CD4-positive, alpha-beta T cell treated with Interleukin-15 for 1 hour (primary cell): ENCODE measurements at places on chromosomes 1 and 21.
A peak's percentile ranks its signal among the peaks of the same experiment; 100 is the strongest.

DNA sequence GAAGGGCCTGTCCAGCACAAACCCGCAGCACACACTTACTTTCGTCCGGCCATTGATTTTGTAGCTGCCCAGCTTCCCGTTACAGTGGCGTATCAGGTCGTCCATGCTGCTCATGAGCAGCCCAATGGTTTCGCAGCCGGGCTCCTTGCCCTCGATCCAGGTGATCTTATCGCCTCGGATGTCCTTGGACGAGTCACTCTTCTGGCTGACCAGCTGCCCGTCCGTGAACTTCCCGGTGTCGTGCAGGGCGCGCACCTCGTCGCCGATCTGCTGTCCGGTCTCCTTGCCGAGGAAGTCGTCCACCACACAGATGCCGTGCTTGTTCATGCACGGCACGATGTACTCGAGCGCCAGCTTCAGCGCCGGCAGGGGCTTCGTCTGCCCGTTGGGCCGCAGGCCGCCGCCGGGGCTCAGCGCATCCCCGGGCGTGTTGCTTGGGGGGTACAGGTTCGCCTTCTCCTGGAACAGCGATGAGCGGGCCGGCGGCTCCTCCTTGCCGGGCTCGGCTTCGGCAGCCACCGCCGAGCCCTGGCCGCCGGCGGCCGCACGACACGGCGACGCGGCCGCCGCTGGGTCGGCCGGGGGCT, 1.0 kb downstream of the EGLN1 start:
- peak; percentile 30 for DNase-seq

DNA sequence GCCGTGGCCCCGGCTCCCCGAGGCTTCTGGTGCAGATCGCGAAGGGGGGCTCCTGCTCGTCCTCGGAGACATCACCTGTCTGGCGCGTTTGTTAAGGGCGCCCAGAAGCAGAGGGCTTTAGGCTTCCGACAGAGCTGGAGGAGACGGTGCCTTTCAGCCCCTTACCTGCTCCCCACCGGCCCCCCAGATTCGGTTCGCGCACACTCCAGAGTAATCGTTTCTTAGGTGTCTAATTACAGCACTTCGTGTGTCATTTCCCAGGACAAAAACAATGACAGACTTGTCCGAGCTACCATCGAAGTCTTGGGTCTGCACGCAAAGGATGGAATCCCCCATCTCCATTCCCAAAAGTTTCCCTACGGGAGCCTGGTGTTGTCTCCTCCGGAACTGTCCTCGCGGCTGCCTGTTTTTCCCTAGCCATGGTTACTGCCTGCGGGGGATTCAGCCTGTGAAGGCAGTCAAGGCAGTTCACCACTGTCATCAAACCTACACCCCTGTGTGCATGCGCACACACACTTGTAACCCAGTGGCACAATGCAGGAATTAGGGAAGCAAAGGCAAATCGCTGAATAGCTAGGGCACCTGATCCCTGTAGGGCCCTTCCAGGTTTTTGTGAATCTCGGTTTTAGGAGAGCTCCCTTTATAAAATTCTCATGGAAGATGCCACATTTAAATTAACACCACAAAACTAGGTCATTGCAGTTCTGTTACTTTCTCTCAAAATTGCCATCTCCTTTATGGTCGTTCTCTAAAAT, 738 bp upstream of the CDC42BPA start:
- DNase-seq: no peak

GRCh38 chr1:201880928-201881571, 7.6 kb upstream of the SHISA4 start:
- DNase-seq: no peak

GRCh38 chr1:204356997-204357396, 2.7 kb downstream of the PLEKHA6 start:
- DNase-seq: no peak

- DNase-seq: no peak
Observed at GRCh38 chr21:45859762-45860357, 121.7 kb upstream of the COL6A1 start.

GRCh38 chr1:38273196-38273804, 226.7 kb upstream of the POU3F1 start:
- no peak for DNase-seq

- no peak for DNase-seq
Observed at GRCh38 chr1:85334962-85335361, 58.5 kb upstream of the BCL10 start.

DNA sequence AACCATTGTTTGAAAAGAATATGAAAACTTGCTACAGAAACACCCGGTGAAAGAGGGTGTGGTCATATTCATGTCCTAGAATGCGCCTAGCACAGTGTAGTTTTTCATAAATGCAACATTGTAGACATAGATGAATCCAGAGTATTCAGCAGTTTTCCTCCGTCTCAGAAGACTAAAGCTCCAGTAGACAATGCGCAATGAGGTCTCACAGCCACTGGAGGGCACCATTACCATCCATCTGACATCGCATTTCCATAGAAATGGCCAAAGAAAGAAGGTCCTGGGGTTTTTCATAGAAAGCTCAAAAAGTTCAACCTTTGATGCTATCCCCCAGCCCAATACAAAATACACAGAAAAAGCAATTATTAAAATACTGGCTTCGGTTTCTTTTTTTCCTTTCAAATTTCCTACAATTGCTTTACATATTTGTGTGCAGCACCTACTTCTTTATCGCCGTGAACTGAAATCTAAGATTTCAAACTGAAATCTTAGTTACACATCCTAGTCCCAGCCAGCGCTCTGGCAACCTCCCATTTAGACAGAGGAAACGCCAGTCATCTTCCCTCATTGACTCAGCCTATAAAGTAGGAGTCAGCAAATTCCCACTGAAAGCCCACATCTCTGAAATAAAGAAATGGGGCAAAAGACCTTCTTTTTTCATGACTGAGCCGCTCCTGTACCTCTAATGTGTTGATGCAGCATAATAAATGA, 3.9 kb upstream of the CD58 start:
- peak; percentile 65 for DNase-seq

DNA sequence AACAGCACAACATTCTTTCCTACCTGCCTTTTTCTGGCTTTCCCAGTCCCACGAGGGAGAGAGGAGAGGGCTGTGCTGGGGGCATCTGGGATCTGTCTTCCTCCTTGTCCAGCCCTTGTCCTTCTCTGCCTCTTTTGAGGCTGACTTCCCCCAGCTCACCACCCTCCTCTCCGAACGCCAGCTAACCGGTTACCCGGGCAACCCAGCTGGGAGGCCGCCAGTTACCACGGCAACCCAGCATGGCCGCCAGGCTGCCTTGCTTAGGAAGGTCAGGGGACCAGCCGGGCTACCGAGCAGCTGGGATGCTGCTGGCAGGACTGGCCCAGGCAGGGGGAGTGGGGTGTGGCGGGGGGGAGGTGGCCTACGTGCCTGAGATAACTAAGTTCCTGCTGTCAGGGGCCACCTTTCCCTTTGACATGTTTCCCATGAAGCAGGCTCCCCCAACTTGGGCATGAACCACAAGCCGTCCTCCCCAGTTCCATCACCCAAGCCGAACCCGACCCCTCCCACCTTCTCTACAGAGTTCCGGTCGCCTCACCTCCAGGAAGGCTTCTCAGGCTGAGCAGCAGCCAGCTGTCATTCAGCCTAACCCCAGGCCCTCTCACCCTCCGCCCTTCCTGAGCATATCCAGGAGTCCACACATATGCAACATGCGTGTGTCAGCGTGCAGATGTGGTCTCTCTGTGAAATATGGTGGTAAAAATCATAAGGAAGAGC, 8.7 kb downstream of the PLEKHA6 start:
- no peak for DNase-seq

GRCh38 chr1:115088115-115088778, 1.1 kb downstream of the TSPAN2 start:
- no peak for DNase-seq

GRCh38 chr1:234955107-234955731, 173.4 kb downstream of the TOMM20 start:
- peak; percentile 56 for DNase-seq

DNA sequence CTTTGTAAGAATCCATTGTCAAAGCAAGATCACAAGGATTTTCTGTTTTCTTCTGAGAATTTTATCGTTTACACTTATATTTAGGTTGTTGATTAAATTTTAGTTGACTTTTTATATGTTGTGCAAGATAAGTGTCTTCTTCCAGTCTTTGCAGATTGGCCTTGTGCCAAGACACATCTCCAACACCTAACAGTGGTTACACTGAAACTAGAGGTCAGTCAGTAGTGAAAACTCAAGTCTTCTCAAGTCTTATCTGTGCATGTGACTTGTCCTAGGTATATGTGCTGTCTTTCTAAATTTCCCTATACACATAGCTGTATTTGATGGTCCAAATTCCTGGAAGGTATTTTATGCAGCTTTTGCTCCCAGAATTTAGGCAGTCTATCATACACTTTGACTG, 1183.2 kb upstream of the B3GALT2 start:
- DNase-seq: no peak

DNA sequence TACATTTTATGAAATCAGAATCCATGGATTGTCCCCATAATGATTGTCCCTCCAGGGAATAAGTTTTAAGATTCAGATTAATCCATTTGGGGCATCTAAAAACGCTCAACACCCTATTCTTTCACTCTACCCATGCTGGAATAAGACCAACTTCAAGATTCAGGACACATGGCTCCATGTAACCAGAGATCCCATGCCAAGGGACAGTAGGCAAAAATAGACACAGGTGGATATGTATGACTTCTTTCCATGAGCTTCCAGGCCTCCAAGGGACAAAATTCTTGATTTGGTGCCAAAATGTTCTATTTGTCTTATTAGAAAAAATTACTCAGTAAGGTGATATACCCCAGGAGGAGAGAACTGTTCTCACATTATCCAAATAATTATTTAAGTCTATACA, 178.8 kb downstream of the NRIP1 start:
- DNase-seq: no peak

DNA sequence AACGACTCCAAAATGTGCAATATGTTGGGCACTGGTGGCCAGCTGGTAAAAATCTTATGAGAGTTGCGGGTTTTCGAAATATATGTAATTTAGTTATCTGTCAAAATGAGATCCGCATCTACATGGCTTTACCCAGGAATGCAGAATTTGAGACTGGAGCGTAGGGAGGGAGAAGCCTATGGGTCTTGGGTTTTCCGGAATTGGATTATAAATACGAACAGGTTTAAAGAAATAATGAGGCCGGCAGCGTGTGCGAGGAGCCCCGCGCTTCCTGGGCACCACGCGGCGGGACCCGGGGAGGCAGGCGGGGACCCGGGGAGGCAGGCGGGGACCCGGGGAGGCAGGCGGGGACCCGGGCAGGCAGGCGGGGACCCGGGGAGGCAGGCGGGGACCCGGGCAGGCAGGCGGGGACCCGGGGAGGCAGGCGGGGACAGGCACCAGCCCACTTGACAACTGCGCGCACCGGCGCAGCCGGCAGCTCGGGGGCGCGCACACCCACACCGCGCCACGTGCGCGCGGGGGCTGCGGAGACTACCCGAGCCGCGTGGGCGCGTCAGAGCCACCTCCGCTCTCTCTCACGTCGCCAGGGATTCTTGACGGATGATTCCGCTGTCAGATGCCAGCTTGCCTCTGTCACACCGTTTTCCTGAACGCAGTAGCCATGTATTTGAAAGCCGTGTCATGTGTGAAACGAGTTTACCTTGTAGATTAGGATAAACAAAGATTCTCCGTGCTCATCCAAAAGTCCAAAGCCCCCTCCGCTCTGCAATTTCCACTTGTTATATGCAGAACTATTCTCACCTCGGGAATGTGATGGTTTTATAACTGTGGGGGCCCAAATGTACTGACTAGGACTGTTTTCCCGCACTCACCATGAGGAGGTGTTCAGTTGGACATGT, 54.3 kb upstream of the HNRNPU start:
- peak; percentile 84 for DNase-seq

DNA sequence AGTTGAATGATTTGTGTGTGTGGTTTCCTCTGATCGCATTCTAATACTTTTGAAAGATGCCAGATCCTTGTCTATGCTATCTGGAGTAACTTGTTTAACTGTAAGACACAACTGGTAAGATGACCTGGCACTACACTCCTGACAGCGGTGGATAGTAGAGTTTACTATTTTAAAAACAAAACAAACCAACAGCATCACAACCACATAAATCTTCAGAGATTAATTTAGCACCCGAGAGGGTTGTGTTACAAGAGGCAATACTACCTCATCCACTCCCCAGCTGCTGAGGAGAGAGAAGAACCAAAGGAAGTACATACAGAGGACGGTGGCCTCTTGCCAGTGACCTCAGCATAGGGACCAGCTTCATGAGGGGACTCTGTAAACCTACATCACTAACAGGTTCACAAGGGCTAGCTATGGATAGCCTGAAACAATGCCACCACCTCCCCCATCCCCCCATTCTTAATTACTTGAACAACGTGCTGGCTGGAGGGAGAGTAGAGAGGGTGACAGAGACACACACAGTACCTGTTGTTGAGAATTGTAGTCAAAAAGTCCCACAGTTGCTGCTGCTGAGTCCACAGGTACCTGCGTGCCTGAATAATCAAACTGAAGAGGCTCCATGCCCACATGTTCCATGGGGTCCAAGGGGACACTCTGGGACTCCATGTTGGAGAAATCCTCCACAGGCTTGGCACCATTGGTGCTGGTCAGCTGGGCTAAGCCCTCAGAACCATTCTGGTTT, 73.5 kb downstream of the PUM1 start:
- no peak for DNase-seq

GRCh38 chr1:116330342-116330652, 42.7 kb upstream of the ATP1A1 start:
- DNase-seq: no peak

GRCh38 chr21:34936371-34936789, 112.7 kb downstream of the RUNX1 start:
- no peak for DNase-seq

DNA sequence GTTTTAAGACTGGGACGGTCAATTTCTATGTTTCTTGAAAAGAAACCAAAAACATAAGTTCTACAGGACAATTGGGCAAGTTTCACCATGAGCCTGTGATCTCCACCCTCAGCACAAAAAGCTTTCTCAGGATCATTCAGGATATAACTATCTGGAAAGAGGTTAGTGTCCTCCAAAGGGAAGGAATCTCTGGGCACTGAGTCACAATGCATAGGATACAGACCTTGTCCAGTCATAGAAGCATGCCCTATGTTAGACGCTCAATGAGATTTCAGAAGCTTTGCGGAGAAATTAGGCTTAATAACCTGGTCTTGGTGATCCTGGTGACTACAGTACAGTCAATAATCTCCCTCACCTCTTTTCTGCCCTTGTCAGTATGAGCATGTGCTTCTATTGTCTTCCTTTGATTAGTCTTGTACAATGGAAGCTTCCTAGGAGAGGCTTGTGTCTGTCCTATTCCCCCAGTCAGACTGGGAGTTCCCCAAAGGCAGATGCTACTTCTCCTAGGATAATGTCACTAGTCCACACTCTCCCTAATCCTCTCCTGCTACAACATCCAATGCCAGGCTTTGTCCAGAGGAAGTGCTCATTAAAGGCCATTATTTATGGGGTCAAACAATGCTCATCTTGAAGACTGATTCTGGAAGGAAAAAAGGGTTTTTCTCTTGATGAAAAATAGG, 97.4 kb downstream of the KCNH1 start:
- no peak for DNase-seq
